Stimulated activated CD4-positive, alpha-beta T cell treated with anti-CD3 and anti-CD28 coated beads, Interleukin-1b, Interleukin-23, amount 100 ng/mL, for 1 hour (primary cell): ENCODE measurements at places on chromosomes 2 and 18.

DNA sequence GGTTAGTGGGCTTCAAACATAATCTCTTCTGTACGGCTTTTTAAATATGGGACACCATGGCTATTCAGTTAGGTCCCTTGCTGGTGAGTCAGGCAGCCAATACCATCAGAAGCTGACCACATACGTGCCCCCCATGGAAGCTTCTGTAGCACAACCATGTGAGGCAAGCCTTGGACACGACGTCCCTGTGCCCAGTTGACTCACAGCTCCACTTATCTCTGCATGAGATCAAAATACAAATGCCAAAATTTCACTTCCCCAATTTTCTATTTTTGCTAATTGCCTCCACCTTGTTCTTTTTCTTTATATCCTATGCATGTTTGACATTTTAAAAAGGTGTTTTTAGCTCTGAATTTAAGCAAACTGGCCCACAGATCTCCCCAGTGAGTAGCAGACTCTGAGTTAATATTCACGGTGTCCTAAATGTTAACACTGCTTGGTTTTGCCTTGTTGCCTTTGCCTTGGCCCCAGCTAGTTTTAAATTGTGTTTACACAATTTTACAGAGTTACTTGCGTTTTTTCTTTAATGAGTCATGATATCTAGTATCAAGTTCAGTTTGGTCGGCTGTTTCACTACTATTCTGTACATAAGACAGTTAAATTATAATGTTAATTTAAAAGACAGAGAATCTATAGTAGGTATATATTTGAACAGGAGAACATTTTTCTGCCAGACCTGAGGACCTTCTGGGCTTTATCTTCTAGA is 77.5 kb downstream of the CDCA7 start:
- no peak for DNase-seq

GRCh38 chr2:86393521-86394491 is 47.4 kb upstream of the KDM3A start:
- DNase-seq, result no peak

DNA sequence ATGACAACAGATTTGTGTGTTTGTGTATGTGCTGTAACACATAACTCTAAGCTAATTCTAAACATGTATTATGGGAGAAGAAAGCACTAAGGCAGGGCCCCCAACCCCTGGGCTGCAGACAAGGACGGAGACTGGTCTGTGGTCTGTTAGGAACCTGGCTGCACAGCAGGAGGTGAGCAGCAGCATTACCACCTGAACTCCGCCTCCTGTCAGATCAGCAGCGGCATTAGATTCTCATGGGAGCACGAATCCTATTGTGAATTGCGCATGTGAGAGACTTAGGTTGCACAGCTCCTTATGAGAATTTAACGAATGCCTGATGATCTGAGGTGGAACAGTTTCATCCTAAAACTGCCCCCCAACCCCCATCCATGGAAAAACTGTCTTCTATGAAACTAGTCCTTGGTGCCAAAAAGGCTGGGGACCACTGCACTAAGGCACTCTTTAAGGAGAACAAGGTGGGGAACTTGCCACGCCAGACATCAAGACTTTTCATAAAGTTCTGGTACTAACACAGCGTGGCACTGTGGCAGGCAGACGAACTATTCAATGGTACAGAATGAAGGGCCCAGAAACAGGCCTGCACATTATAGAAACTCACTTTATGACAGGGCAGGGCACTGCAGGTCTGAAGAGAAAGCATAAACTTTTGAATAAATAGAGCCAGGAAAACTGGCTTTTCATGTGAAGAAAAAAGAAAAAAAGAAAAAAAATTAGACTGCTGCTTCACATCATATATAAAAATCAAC is 14.0 kb downstream of the REEP1 start:
- DNase-seq, result no peak

DNA sequence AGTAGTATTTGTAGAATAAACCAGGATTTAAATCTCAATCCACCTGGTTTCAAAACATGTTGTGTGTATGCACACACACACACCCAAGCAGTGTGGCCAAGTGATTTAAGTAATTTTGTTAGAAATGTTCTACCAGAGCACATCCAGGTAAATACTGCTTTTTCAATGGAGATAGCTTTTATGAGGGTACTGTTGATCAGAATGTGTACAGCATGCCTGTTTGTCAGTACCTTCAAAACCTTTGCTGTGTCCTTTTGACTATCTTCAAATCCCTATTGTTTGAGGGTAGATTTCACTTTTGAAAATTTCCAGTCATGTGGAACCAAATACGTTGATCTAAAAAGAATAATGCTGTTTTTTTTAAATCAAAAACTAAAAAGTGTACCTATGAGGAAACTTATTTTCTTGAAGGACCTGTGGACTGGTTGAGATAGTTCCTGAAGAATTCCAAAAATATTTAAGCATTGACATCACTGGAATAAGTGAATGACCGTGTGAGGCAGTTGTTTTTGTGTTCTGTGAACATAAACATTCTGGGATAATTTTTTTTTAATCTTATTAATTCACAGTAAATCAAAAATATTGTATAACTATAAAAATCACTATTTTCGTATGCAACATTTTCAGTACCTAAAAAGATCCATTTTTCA is 70.9 kb downstream of the PTRHD1 start:
- DNase-seq, result no peak

DNA sequence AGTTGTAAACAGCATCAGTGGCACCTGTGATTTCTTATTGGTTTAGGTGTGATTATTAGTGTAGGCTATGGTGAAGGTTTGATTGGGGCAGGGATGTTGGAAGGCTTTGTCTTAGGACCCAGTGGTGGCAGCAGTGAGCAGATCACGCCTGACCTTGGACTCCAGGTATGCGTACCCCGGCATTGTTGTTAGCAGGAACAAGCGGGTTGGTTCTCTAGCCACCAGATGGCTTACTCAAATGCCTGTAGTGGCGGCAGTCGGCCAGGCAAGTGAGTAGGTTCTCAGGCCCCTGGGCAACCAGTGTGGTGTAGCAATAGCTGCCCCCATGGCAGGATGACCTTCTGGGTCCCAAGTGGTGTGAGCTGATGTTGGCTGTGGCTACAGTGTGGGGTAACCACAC is 558.3 kb downstream of the KCNJ3 start:
- DNase-seq, result no peak

GRCh38 chr2:210370562-210370961 is 55.6 kb upstream of the MYL1 start:
- DNase-seq, result no peak

- DNase-seq, result no peak
Measured at GRCh38 chr2:74045454-74045853, 60.7 kb downstream of the TET3 start.

GRCh38 chr2:173831312-173832229 is 133.6 kb downstream of the SP3 start:
- no peak for DNase-seq

DNA sequence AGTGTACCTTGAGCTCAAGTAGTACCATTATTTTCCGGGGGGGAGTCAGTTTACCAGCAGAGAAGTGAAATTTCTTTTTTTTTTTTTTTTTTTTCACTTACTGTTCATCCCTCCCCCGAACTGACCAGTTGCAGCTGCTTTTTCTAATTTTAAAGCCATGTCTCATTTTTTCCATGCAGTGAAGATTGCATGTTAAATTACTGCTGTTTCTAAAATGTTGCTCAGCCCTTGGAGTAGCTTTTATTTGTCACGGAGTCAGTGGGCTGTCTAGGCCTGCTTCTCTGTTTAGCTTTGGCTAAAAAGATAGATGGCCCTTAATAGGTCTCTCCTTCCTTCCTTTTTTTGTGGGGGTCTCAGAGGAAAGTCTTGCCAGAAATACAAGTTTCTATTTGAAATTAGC is 70.2 kb downstream of the NGEF start:
- DNase-seq, result no peak

DNA sequence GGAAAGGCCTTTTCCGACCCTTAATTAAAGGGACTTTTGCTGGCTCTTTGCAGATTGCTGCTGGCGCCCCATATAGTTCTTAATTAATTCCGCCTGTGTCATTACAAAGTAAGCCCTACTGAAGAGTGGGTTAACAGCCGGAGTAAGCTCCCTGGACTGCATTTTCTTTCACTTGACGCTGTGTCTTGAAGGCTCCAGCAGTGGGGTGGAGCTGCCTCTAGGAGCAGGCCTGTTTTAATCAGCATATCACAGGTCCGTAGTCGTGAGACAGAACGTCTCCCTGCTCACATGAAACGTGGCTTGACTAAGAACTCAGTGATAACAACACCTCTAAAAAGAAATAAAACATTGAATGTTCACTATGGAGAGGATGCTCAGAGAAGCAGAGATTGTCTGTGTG is 329.9 kb upstream of the RAB12 start:
- no peak for DNase-seq

- DNase-seq, result no peak
Measured at GRCh38 chr2:62724106-62724505, 18.6 kb downstream of the EHBP1 start.

DNA sequence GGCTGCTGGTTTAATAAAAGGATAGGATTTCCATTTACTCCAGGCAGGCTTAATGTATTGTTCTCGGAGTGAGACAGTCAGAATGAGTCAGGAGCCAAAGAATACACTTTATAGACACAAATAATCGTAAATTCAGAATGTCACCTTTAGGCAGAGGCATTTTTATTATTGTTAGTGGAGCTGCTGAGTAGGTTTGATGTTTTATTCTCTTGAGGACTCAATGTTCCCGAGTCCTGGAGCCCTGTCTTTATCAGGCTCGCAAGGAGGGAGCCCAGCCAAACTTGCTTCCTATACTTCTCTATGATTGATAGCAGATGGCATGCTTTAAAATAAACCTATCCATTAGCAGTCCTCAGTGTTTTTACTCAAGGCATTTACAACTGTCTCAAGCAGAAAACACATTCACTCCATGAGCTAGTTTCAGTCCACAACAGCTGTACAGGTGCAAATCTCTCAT is 492.3 kb upstream of the ZEB2 start:
- no peak for DNase-seq

DNA sequence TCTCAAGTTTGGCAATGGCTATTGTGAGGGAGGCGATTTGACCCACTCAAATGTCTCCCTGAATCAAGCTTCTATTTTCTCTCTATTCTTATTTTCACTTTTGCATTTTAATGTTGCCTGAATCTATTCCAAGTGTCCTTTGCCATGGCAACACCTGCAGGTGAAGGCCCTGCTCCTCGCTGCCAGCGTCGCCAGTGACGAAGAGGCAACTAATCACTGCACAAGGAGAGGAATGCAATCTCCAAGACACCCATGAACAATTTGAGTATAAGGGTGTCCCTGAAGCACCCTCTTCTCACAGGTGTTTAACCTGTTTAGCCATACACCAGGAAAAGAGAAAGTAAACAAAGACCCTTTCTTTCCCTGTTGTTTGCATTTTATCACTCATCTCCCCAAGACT is 165.6 kb upstream of the VRK2 start:
- DNase-seq, result no peak

DNA sequence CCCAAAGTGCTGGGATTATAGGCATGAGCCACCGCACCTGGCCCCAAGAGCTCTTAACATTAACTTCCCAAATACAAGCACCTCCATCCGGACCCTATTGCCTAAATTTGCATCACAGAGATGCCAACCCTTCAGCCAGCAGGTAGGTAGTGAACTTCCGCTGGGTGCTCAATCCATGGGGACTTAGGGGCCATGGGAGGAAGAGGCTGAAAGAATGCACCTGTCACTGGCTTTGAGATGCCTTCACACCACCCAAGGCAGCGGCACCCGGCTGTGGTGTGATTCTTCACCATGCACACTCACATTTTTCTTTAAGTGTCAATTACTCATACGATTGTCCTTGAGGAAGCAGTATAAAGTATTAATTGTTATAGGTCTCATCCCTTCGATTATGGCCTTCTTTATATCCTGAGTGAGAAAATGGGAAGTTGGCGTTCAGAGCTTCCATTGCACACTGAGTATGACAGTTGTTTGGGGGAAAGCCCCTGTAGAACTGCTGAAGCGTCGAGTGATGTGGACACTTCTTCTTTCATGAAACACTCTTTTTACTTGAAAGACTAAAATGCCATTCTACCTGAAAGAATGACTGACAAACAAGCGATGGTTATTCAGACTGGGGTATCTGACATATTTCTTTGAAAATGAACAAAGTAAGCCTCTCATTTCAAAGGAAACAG is 51.8 kb upstream of the BIN1 start:
- no peak for DNase-seq

- DNase-seq, result no peak
Measured at GRCh38 chr2:176917-177316, 86.9 kb downstream of the SH3YL1 start.

DNA sequence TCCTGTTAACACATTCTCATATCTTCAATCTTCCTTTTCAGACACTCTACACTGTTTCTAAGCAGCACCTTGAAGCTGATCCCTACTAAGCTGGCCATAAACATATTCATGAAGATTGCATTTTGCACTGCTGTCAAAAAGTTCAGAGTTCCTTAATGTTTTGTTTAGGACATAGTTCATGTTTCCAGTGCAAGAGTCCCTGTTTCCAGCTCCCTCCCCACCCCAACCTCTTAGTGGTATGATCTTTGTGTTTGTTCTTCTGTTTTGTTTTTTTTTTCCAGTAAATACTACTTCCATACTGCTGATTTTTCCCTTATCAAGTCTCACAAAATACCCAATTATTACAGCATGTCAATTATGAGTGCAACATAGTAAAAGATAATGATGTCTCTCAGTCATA is 4.1 kb upstream of the SLC40A1 start:
- DNase-seq, result no peak

- DNase-seq, result no peak
Measured at GRCh38 chr2:73373344-73373743, 12.3 kb upstream of the ALMS1 start.

GRCh38 chr2:207239754-207240494 is 74.2 kb upstream of the KLF7 start:
- DNase-seq, result no peak

DNA sequence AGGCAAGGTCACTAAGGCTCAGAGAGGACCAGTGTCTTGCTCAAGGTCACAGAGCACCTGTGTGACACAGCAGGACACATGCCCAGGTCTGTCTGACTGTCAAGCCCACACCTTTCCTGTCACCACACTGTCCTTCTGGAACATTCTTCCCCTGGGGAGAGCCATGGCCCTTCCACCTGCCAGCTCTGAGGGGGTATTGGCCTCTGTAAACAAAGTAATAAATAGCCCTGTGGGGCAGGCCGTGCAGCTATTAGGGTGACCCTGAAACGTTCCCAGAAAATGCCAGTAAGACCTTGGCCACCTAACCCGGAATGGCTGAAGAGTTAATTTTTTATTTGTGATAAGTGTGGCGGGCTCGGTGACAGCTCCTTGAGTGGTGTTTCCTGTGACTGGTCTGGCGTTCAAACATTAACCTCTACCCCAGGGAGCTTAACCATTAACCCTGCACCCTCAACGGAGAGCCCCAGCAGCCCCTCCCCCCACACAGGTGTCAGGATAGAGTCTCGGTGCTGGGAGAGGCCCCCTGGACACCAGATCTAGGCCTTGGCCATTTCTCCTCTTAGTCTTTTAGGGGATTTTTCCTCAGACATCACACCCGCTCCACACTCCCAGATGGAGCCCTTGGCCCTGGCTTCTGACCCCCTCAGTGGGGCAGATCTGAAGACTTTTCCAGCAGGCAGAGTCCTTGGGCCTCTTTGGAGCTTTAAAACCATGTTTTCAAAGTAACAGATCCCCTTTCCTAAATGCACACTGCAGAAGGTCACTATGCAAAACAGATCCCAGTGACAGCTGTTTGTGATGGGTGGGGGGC is 36.6 kb downstream of the SCTR start:
- DNase-seq, result no peak
